Kidney capillary endothelial cell (primary cell): ENCODE measurements at places on chromosomes 1 and 21.
A peak's percentile ranks its signal among the peaks of the same experiment; 100 is the strongest.

DNA sequence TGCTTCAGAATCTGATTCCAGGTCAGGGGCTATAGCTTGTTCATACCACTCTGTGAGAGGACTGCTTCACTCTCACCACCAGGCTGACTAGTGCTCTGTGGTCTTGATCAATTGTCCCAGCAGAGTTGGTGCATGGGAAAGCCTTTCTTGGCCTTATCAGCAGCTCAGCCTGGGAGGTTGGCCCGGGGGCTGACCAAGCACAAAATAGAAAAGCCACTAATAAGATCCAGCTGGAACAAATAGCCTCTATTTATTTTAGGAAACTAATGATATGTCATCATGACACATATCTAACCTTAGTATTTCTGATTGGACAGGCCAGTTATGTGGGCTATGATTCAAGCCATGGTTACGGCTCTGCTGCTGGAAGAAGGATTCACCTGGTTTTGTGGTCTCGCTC lies 134.2 kb downstream of the GDAP2 start:
- DNase-seq: no peak

DNA sequence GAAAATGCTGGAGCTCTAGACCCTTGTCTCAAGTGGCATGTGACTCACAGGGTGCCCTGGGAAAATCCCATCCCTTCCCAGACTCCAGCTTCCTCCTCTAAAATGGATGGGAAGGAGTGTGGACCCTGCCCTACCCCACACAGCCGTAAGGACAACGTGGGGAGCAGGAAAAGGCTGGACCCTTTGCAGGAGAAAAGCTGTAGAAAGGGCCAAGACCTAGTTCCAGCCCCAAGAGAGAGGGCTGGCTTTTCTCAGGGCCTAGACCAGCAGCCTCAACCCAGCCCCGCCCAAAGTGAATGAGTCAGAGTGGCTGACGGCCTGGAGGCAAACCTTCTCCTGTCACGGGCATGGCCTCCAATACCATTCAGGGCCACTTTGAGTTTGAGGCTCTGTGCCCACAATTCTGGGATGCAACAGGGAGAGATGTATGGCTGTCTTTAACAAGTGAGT lies 1.1 kb downstream of the LAMB3 start:
- peak; percentile 59 for DNase-seq

DNA sequence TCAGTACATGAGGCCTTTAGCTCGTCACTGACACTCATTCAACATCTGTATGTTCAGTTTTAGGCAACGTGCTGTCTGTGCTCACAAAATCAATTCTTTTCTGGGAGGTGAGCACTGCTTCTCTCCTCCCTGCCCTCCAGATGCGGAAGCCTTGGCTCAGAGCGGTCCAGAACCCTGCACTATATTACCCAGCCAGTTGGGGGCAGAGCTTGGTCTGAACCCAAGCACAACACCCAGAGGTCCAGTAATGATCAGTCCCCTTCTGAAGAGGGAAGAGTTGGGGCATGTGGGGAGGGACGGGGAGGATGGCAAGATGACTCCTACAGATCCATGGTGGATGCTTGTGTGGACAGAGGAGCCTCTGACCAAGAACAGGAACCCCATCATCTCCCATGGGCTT lies 5.6 kb upstream of the DSCAM start:
- no peak for DNase-seq

GRCh38 chr1:198903203-198903602 lies 264.4 kb downstream of the PTPRC start:
- DNase-seq: no peak

DNA sequence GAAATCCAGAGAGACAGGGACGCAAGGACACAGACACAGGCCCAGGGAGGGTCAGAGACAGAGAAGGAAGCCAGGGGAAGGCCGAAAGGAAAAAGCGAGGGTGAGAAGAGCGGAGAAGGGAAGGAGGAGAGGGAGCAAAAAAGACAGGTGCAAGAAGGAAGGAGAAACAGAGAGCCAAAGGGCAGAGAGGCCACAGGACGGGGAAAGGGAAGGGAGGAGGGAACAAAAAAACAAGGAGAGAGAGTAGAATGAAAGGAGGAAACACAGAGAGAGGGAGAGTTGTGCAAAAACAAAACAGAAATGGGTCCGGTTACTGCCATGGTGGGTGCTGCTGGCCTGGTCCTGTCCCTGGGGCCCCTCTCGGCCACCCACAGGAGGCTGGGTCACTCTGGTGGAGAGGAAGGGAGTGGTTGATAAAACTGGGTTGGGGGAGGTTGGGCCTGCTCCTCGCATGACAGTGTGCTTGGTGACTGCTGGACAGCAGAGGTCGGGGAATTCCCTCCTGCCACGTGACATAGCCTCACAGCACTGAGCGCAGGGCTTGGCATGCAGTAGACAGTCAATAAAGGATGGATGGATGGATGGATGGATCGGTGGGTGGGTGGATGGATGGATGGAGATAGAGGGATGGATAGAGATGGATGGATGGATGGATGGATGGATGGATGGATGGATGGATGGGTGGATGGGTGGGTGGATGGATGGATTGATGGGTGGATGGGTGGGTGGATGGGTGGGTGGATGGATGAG lies 64.8 kb downstream of the RAP1GAP start:
- DNase-seq: no peak

GRCh38 chr1:98926597-98926996 lies 78.1 kb downstream of the PLPPR5 start:
- no peak for DNase-seq

- DNase-seq: no peak
Observed at GRCh38 chr21:45003331-45004058, 63.7 kb downstream of the SLX9 start.
